ENCODE measurements at places on chromosomes 16 and 17.

DNA sequence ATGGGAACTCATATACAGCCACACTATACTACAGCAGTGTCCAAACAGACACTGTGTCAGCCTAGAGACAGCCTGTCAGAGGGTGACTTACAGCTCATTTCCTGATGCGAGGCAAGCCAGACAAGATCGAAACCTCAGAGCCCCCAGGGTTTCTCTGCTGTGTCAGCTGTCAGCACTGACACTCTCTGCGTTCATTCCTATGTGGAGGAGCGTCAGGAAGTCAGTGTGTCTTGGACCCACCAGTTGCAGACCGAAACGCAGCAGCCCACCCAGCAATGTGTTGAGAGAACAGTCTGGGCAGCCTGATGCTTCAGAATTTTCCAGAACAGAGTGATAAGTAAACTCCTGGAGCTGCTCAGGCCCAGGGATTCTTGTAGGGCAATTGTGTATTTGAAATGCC lies 20.6 kb upstream of the MAPT start:
- DNase-seq, result no peak

DNA sequence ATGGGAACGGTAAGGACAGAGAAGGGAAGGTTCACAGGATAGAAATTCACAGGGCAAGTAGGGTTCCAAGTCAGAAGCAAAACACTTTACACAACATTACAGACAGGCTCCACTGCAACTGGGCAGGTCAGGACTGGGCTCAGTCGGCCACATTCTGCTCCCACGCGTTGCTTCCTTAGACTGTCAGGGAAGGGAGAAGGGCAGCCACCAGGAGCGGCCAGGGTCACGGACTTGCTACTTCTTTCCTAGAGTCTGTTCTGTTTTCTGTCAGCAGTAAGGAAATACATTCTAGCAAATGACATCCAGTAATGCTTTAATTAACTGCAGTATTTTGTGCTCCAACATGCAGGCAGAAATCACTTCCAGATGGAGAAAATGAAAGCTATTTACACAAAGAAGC lies 160.3 kb upstream of the RPH3AL start:
- no peak for DNase-seq

GRCh38 chr16:9407206-9407758 lies 315.8 kb downstream of the HAPSTR1 start:
- no peak for DNase-seq

DNA sequence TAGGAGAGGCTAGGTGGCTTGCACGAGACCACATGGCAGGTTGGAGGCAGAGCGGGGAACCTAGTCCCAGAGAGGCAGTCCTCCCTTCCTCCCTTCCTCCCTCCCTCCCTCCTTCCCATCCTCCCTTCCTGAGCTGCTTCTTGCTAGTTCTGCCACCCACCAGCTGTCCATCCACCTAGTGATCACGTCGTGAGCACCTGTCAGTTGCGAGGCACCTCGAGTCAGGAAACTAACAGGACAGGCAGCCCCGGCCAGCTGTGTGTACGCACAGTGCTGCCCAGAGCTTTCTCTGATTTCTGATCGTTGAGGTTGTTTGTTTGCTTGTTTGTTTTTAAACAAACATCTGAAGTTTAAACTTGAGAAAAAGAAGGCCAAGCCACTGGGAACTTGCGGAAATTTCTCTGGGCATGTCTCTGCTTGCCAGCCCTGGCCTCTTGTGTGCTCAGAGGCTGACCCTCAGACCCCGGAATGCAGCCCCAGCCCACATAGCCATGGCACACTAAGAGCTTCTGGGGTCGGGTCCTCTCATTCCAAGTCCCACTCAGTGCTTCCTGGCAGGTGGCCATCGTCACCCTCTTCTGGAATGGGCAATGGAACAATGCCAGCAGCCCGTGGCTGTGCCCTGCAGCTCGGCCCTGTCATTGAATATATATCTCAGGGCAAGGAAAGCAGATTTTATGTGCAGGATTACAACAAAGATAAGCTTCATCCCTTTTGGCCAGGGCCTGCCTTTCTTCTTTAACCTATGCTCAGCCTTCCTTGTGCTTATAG lies 174.0 kb downstream of the KATNIP start:
- DNase-seq, result no peak

GRCh38 chr16:2027024-2028010 lies 615 bp downstream of the NHERF2 start:
- DNase-seq, result no peak

DNA sequence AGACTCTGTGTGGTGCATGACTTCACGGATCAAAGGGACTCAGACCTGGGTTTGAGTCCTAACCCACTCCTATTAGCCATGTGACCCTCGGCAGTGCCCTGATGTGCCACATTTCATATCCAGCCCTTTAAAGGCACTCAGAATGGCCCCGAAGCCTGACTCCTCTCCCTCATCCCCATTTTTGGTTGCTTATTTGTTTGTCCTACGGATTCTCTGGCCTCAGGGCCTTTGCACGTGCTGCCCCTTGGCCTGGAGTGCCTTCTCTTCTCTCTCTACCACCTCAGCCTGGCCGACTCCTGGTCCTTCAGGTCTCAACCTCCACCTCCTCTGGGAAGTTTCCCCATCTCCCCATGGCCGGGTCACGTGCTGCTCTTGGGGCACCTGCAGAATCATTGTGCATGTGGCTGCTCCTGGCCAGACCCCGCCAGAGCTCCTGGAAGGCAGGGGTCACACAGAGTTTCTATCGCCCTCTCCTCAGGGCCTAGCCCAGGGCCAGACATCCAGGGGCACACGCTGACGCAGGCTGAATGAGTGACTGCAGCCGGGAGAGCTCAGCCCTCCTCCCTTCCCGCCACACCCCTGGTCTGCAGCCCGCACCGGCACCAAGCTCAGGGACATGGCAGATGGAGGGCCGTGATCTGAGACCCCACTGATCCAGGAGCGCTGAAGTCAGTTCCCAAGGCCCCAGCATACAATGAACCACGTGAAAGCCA lies 22.0 kb upstream of the CIBAR2 start:
- no peak for DNase-seq

- DNase-seq, result no peak
These were observed 42.5 kb downstream of the PRMT7 start for GRCh38 chr16:68353366-68353765.

Measured in iPS DF 19.7 (cell line).